ENCODE measurements at places on chromosomes 3 and 15.

- no peak for DNase-seq
These were observed 89.4 kb upstream of the NTRK3 start for GRCh38 chr15:88345962-88346361.

- no peak for DNase-seq
These were observed 17.2 kb upstream of the ABHD10 start for GRCh38 chr3:111961461-111962164.

- no peak for DNase-seq
These were observed 181.2 kb downstream of the FOXP1 start for GRCh38 chr3:71402280-71402679.

- no peak for DNase-seq
These were observed 10.6 kb upstream of the TBC1D5 start for GRCh38 chr3:17752876-17753631.

DNA sequence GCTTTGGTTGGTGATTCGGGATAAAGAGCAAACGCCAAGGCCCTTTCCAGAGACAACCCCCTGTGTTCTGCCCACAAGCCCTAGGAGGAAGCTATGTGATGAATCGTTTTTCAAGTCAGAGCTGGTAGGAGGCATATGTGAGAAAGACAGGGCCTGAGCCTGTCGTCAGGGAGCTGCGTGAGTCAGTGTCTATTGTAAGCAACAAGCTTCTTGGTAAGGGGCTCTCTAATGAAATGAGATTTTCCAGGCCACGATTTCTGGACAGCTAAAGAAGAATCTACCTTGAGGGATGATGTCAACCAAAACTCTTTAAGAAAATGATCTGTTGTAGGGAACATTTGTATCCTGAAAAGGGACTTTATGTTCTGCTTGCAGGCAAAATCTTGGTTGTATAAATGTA, 318.9 kb upstream of the IL12A start:
- no peak for DNase-seq

DNA sequence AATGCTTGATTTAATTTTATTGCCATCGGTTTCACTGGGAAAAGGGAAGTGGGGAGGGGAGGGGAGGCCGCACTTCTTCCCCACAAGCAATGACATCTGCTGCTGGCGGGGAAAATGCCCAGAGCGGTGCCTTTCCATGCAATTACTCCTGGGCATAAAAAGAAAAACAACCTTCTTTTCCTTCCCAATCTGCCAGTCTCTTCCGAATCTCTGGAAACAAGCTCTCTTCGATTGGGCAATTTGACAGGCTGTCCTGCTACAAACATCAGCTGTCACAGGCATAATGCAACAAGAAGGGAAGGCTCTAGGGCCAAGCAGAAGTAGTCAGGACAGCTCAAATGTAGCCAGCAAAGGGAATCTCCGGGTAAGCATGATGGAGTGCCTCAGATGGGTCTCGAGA, 93.4 kb upstream of the STRIT1 start:
- no peak for DNase-seq

- DNase-seq = no peak
These were observed 7.0 kb upstream of the OXTR start for GRCh38 chr3:8776406-8776805.

DNA sequence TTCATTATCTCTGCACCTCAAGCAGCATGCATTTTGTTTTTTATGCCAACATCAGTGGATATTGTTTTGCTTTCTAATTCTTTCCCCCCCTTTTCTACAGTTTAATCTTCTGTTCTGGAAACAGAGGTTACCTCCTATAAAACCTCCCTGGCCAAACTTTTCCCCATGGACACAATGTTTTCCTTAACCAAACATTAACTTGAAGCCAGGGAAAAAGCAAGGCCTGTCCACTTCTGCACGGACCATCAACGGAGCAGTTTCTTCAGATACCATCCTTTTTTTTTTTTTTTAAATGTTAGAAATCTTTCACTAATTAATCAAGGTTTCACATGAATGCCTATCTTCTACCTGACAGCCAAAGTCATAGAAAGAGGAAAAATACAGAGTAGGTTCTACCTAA, 127.0 kb downstream of the ADAMTS9 start:
- no peak for DNase-seq

DNA sequence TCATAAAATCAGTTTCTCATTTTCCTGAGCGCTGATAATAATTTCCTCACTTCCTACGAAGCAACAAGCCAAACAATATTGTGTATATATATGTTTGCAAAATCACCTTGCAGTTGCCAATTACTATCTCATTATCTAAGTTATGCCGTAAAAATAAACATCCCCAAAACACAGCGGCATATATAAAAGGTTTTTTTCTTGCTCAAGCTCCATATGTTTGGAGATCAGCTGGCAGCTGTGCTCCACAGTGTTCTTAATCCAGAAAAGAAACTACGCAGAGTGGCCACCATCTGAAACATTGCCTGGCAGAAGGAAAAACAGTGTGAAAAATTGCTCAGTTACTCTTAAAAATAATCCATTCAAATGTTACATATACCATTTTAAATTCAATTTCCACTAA, 951.4 kb downstream of the PLOD2 start:
- no peak for DNase-seq

DNA sequence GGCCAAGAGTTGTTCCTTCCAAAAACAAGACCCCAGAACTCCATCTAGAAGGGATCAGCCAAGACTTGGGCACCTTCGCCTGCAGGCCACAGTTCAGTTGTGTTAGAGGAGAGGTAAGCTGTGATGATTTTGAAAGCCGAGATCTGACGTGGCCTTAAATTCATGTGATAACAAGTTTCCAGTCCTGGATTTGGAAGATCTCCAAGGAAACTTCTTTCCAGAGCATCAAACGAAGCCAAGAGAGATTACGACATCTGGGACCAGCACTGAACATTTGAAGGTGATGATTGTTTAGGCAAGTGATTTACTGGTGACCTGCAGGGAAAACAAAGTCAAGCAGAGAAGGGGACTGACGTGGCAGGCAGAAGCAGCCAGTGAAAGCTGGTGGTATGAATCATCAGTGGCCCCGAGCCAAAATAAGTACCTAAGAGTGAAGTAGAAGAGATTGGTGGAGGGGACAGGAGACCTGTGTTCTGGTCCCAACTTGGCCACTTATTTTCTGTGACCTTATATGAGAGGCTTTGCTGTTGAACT, 339.0 kb upstream of the PROK2 start:
- no peak for DNase-seq

DNA sequence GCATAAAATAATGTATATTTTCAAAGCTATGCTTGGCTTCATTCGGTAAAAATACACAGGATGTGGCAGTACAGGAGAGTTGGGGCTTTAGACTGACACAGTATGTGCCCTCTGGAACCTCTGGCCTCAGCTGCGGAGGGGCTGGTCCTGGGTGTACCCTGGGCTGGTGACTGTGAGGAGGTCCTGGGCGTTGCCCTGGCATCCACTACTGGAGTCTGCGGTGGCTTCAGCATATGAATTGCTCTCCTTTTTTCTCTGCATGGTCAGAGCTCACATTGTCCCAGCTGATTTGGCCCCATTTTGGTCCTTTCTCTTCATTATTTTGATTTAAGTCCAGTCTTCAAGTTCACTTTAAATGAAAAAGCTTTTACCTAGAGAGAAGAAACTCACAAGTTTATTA, 40.5 kb upstream of the CORO2B start:
- DNase-seq = no peak

DNA sequence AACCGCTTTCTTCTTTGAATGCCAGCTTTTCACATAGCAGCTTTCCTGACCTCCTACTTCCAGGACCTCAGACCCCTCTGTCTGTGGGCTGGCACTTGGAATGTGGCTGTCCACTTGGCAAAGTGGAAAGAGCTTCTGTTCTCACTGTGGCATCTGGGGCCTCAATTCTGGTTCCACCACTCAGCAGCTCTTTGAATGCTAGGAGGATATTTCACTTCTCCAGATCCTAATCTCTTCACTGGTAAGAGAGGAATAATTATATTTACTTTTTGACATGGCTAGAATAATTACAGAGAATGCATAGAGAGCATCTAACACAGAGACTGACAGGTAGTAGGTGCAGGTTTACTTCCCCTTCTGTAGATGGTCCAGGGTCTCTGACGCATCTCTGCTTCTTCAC, 405.9 kb downstream of the LPP start:
- DNase-seq = no peak

DNA sequence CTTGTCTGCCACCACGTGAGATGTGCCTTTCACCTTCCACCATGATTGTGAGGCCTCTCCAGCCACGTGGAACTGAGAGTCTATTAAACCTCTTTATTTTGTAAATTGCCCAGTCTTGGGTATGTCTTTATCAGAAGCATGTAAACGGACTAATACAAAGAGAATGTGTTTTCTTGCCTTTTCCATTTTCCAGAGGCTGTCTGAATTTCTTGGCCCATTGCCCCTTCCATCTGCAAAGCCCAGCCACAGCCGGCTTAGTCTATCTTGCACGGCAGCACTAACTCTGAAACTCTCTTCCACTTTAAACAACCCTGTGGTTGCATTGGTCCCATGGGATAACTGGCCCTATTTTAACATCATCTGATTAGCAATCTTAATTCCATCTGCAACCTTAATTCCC, 215.3 kb downstream of the LRTM1 start:
- no peak for DNase-seq

DNA sequence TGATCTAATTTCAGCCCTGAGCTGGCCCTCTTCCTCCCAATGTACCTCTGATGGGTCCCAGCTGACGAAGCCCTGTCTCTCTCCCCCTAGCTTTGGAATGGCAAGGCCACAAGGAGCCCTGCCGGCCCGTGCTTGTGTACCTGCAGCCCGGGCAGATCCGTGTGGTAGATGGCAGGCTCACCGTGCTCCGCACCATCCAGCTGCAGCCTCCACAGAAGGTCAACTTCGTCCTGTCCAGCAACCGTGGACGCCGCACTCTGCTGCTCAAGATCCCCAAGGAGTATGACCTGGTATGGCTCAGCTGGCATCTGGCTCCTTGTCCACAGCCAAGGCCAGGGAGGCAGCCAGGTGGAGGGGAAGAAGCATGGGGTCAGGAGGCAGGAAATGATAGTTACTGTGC, 14.2 kb downstream of the DUOX1 start:
- no peak for DNase-seq

GRCh38 chr3:35305406-35305805, 333.9 kb upstream of the ARPP21 start:
- DNase-seq = no peak

DNA sequence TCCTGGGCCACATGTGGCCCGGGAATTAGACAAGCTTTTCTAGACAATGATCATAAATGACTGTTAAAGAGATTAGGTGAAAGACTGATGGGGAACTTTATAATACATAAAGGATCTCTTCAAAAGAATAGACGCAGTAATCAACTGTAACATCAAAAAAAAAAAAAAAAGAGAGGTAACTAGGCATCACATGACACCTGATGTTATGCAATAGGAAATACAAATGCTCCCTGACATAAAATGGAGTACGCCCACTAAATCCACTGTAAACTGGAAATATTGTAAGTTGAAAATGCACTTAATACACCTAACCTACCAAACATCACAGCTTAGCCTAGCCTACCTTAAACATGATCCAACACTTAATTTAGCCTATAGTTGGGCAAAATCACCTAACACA, 27.2 kb downstream of the GSK3B start:
- no peak for DNase-seq

DNA sequence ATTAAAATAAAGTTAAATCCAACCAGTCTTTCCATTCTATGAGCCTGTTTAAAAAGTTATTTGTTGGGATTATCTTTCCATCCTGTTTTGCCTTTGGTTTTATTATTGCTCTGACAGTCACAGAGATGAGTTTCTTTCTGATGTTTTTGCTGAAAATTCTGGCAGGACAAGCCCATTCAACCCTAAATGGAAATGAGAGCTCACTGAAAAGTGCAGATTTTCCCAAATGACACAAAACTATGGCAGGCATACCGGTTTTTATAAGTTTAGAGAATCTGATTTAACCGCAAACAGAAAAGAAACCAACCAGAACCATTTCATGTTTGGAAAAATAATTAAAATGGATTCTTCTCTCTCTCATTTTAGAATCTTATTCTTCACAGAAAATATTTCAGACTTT, 238.1 kb upstream of the SGO1 start:
- no peak for DNase-seq

GRCh38 chr15:60541481-60542299, 62.7 kb upstream of the ICE2 start:
- DNase-seq = no peak

GRCh38 chr15:80217327-80217900, 34.6 kb downstream of the CTXND1 start:
- no peak for DNase-seq

All from globus pallidus (tissue), 1 donor.